ENCODE measurements at places on chromosomes 6 and 20.

DNA sequence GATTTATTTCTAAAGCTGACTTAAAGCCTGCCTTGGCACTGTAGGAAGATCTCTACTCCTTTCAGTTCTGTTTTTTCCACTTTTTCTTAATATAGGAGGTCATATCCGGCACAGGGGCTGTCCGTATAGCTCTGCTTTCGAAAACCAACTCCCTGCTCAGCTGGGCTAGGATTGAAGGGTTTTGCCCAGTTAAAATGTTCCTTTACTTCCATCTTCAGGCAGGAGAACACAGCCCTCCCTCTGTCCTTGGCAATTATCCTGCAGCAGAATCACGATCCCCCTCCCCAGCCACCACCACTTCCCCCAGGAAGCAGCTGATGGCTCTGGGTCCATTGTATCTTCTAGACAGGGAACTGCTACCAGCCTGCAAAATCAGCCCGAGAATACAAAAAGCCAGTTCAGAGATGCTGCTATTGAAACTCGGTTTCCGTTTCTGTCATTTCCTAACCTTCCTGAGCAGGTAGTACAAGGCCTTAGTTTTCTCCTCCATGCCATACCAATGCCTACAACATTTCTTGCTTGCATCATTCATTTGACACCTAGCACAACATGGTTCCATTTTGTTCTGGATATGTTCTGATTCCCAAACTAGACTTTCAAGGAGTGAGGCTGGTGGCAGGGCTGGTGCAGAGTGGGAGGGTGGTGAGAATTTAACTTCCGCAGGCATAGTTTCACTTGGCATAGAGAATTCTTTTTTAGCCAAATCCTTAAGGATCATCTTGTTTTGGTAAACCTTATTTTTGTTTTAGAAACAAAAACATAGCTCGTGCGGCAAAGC lies 53.9 kb downstream of the FAM50B start:
- no peak for DNase-seq

- no peak for DNase-seq
Observed at GRCh38 chr6:1103945-1104623, 207.8 kb upstream of the FOXQ1 start.

GRCh38 chr6:148455225-148455624 lies 112.6 kb downstream of the SASH1 start:
- DNase-seq: no peak

- DNase-seq: no peak
Observed at GRCh38 chr6:126069449-126069848, 83.1 kb downstream of the TRMT11 start.

DNA sequence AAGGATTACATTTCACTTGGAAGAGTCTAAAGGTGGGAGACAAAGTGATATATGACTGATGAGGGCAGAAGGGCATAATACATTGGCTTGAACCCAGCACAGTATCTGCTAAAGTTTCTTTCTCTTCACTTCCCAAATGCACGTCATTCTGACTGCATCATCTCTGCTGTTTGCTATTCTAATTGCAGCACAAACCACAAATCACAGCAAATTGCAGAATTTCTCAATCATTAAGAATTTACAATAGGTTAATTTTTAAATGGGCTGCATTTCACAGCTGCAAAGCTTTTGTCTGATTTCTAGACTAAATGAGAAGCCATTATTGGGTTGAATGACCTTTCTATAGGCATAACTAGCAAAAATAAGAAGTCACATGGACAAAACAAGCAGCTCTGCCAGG lies 337.0 kb downstream of the RNGTT start:
- DNase-seq: no peak

- no peak for DNase-seq
Observed at GRCh38 chr6:68247782-68248181, 387.3 kb upstream of the ADGRB3 start.

GRCh38 chr6:37850260-37850659 lies 30.7 kb downstream of the ZFAND3 start:
- no peak for DNase-seq

DNA sequence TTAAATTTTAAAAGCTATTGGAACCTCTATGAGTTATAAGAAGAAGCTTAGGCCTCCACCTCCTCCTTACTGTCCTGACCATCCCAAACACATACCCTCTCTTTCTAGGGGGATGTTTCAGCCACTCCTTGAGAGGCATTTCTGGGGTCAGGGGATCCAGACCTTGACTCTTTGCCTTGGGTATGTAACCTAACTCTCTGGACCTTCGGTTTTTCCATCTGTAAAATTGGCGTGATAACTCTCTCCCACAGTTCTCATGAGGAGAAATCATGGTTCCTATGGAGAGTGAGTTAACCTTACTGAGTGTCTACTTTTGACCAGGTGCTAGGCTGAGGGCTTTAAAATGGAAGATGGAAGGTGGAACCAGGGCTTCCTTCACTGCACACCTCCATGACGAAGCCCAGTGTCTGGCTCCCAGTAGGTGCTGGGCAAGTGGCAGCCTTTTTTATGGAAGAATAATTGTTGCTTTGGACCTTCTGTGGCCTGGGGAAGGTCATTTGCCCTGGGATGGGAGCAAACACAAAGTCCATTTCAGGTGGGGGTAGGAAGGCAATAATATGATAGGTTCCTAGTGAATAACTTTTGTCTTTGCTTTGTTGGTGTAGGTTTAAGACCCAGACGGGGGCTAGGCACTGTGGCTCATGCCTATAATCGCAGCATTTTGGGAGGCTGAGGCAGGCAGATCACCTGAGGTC lies 18.4 kb downstream of the FOXP4 start:
- no peak for DNase-seq

DNA sequence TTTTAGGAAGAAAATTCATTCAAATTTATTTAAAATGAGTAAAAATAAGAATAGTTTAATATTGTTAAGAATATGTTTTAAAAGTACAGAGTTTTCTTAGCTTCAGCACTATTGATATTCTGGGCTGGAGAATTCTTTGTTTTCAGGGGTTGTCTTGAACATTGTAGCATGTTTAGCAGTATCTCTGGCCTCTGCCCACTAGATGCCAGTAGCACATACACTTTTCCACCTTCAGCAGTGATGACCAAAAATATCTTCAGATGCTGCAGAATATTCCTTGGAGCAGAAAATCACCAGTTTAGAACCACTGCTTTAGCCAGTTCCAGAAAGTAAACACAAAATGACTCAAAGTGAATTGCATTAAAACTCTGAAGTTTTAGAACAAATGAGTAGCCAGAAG lies 19.4 kb upstream of the SDHAF4 start:
- DNase-seq: peak; percentile 35

GRCh38 chr20:61667056-61667792 lies 398.5 kb downstream of the TAF4 start:
- DNase-seq: no peak

DNA sequence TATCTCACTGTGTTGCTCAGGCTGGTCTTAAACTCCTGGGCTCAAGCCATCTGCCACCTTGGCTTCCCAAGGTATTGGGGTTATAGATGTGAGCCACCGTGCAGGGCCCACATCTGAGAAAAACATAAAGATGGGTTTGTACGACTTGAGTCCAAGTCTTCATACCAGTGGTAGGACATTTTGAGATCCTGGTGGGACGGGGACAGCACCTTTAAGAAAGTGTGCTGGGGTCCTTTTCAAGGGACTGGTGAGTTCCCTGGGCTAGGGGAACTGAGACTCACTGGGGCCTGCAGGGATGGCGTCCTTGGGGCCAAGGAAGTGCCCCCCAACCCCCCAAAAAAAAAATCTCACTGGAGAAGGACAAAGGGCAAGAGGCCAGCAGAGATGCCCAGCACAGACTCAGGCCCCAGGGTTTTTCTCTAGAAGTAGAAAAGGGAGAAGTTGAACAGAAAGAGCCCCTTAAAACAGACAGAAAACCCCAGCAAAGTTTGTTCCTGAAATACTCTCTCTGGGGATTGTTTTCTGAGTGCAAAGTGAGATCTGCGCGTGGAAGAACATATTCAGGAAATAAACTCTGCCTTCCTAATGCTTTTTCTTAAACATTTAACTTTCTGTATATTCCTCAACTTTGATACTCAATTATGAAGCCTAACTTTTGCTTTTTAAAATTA lies 10.7 kb downstream of the OSBPL2 start:
- DNase-seq: no peak

GRCh38 chr20:47677635-47678453 lies 107.4 kb downstream of the SULF2 start:
- DNase-seq: no peak

DNA sequence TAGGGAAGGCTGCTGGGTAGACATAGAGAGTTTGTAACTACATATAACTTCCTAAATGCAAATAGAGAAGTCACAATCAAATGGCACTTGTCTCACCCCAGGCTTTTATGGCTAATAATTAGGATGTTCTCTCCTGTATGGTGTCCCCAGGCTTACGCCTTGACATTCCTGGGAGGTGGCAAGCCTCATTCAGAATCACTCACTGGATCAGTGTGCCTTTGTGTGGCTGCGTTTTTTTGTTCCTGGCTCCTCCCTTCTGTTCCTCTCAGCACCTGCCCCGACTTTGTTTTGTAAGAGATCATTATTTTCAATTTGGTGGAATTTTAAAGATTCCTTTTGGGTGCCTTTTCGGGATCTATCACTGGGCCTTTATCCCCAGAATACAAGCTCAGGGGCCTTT lies 5.7 kb downstream of the LAMP5 start:
- no peak for DNase-seq

- DNase-seq: no peak
Observed at GRCh38 chr6:22392711-22393110, 95.9 kb upstream of the PRL start.

- DNase-seq: peak; percentile 42
Observed at GRCh38 chr6:56954403-56955170, at the start of gene BEND6. Gene BEND6 (plus strand): TSS chr6:56955107. CDS start chr6:56981811, 26,704 bp downstream.

GRCh38 chr6:121426686-121427085 lies 8.8 kb upstream of the GJA1 start:
- no peak for DNase-seq

DNA sequence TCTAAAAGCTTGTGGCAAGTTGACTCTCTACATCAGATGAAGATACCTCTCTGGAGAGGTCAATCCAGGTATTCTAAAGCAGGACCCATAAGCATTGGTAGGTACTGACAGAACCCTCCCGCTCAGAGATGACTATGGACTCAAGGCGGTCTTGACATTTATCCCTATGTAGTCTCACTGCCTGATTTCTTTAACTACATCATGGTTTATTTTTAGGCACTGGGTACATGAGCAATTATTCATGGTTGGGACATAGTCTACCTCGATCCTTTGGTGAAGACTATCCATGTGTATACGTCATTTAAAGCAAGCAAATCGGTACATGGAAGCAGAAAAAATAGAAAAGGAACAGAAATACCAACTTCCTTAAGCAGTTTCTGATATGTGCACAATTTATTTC lies 136.2 kb upstream of the TAB2 start:
- DNase-seq: no peak

DNA sequence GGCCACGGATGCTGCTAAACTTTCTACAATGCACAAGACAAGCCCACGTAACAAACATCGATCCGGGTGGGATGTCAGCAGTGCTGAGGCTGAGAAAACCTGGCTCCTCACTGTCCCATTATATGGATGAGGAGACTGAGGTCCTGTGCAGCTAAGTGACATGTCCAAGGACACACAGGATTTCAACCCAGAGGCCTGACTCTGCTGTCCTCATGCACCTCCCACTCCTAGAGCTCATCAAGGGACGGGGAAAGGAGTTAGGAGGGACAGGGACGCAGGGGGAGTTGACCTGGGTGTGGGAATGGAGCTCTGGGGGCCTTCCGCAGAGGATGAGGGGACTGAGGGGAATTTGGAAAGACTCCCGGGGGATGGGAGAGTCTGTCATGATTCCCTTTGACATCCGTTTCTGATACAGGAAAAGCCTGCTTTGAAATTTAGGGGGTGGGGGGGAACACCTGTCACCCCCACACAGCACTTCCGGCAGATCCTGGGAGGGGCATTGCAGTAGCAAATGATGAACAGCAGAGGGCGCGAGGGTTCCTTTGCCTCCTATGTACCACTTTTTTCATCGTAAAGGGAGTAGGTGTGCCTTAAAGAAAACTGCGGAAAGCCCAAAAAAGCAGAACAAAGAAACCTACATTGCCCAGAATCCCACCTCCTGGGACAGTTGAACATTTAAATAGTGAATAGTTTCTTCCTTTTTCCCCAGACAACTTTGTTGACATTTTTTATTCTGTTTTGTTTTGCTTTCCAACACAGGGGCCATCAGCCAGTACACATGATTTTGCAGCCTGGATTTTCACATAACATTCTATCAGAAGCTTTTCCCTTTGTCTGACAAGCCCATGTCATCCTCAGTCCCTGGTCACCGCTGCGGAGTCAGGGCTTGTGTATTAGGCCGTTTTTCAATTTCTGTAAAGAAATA lies 48.6 kb downstream of the SLC2A10 start:
- no peak for DNase-seq

DNA sequence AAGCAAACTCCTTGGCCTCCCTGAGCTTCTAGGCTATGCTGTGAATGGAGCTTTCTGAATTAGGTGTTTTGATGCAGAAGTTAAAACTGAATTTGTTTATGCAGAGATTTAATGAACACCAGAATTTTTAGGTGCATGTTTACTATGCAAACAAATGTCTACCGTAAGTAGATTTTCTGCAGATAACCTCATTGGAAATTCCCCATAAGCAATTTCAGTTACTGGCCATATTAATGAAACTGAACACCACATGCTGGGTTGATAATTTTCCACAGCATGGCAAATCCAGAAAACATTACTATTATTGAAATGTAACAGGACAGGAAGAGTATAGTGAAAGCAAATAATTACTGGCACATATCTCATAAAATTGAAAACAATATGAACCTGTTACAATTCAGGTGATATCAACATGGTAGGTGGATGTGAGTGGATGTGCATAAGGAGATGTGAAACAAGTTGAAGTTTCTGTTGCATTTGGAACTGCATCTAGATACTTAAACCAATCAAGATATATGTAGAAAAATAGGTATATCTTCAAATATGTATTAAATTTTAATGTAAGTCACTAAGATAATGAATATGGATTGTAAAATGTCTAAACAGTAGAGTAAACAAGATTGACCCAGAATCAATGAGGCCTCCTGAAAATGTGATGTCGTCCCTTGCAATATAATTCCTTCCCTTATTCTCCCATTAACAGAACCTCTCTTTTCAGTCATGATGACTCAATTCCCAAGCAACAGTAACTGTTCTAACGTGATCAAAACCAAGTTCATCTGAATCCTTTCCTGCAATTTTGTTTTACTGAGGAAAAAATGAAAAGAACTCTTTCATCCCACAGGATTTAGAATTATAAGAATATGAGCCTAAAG lies 11.0 kb downstream of the PTCHD4 start:
- DNase-seq: no peak

GRCh38 chr6:42159431-42160024 lies 13.6 kb upstream of the GUCA1A start:
- DNase-seq: no peak

DNA sequence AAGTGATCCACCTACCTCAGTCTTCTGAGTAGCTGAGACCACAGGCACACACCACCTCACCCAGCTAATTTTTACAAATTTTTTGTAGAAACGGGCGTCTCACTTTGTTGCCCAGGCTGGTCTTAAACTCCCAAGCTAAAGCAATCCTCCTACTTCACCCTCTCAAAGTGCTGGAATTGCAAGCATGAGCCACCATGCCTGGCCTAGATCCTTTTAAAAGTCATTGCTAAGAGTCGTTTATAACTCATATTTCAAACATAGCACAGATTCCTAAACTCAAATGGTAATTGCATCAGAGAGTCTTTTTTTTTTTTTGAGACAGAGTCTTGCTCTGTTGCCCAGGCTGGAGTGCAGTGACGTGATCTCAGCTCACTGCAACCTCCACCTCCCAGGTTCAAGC lies 7.7 kb upstream of the SAMHD1 start:
- DNase-seq: no peak

- no peak for DNase-seq
Observed at GRCh38 chr20:42740226-42740870, 449.4 kb downstream of the PTPRT start.

All from AG09309 (cell line).